ENCODE measurements at places on chromosomes 13 and 19.

GRCh38 chr13:76316998-76317527 is 569.1 kb downstream of the KCTD12 start:
- no peak for DNase-seq

- DNase-seq, result no peak
Observed at GRCh38 chr13:25675060-25675459, 303.3 kb downstream of the ATP8A2 start.

GRCh38 chr19:4844348-4845179 is 13.1 kb upstream of the TICAM1 start:
- no peak for DNase-seq

DNA sequence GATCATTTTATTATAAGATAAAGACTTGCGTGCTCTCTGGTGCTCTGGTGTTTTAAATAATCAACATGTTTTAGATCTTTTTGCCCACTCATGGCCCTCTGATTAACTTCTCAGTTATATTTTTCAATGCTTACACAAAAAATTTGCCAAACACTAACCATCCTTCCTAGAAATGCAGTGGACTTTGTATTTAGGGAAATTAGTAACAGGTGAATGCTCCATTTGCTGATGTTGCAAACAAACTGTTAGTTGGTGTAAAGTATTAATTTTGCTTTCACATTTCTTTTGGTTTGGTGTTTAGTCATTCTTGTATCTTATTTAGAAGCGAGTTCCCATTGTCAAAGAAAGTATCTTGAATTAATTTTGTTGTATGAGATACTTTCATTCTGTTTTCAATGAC is 2.7 kb downstream of the KL start:
- no peak for DNase-seq

GRCh38 chr13:35716186-35716585 is 239.7 kb upstream of the MAB21L1 start:
- DNase-seq, result no peak

- DNase-seq, result no peak
Observed at GRCh38 chr13:113089693-113090414, 15.7 kb upstream of the F7 start.

- no peak for DNase-seq
Observed at GRCh38 chr13:98427331-98427995, 149.4 kb downstream of the STK24 start.

DNA sequence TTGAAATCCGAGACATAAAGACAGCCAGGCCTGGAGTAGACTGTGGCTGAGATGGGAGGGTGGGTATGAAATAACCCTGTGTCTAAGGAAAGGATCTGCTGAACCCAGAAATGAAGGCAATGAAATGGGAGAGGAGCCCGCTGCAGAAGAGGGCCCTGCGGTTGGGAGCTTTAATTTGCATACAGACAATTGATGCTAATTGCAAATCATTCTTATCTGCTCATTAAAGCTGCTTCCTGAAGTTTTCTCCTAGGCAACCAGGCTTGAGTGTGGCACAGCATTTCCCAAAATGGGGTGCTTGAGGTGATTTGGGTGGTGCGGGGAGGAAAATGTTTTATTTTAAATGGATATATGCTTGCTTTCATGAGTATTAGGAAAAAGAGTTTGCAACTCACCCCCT is 55.4 kb downstream of the DPF1 start:
- no peak for DNase-seq

GRCh38 chr13:97114651-97115050 is 107.5 kb upstream of the MBNL2 start:
- no peak for DNase-seq

- no peak for DNase-seq
Observed at GRCh38 chr13:95231393-95231792, 69.9 kb downstream of the ABCC4 start.

GRCh38 chr13:98468929-98469328 is 108.0 kb downstream of the STK24 start:
- DNase-seq, result no peak

DNA sequence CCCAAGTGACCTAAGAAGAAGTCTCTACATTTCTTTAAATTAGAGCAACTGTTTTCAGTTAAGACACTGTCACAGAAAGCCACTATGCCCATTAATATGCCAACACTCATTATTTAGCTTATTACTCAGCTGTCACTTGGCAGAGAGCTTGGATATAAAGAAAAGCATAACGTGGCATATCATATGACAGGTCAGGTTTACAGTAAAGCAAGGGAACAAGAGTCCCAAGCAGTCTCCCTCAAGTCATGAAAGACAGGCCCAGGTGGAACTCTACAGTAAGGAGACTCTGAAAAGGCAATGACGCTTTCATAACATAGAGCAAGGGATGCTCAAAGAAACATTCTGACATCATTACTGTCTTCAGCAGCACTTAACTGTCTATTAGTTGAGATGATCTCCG is 6.3 kb downstream of the LHFPL6 start:
- no peak for DNase-seq

DNA sequence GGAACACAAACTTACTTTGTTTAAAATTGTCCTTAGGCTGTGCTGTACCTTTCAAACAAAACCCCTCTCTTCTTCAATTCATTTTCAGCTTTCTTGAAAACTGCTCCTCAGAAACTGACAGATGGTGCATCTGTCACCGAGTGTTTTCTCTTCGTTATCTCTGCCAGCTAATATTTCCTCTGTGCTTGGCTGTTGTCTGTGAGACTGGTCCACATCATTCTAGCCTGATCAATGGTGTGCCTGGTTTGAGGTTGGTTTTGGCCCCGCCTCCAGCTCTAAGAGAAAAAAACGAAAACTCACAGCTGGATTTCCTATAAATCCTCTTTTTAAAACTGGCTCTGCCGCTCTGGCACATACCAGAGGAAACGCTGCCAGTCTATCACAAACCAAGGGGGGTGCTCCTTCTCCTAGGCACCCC is 79.7 kb downstream of the STARD13 start:
- DNase-seq, result no peak

GRCh38 chr13:31236211-31236786 is 36.5 kb downstream of the B3GLCT start:
- DNase-seq, result peak; percentile 37

GRCh38 chr13:33183431-33184111 is 102.0 kb downstream of the STARD13 start:
- peak; percentile 77 for DNase-seq

DNA sequence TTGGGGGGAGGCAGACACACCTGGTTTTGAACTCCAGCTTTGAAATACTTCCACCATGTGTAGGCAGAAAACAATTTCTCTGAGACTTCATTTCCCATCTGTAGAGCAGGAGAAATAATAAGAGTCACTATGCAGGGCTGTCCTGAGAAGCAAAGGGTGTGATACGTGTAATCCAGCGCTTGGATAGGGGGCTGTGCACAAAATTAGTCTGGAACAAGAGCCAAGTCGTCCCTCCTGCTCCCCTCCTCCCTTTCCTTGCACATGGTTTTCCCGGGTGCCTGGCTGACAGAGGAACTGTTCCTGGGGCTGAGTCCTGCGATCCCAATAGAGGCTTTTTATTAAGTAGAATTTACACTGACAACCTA is 29.6 kb upstream of the UBE2L5 start:
- DNase-seq, result no peak

DNA sequence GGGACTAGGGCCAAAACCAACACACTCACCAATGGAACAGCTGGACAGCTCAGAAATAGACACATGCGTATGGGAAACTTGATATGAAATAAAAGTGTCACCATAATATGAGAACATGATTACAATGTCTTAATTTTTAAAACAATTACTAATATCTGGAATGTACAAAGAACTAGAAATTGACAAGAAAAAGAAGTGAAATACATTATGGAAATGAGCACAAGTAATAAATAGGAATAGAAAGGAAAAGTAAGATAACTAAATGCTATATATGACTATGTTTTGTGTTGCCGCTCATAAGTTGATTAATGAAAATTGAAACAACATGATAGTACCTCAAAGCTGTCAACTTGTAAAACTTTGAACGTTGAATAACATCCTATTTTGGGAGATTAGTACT is 801.1 kb downstream of the SLITRK5 start:
- no peak for DNase-seq

DNA sequence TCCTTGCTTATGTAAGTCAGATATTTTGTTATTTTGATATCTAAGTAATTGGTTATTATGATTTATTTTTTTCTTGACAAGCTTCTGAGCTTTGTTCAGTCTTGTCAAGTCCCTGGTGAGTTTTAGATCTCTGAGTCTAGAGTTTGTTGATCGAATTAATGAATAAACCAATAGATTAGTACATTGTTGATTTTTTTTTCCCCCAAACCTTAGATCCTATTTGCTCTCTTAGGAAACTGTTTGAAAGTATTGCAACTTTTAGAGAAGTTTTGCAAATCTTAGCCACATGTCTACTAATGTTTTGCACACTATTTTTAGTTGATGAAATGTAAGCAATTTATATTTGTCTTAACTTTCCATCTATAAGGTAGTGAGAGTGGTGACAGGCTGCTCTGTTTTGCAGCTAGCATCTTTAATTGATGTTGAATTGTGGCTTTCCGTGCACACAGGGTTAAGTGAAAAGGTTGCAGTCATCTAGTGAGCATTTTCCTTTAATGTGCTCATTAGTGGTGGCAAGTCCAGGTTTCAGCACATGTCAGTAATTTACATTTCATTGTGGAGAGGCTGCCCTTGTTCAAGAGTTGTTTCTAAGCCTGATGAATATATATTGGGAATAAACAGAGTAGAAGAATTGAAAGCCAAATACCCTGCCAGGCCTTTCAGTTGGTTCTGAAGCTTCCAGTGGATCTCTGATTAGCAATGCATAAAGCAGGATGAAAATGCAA is 86.3 kb downstream of the PCCA start:
- no peak for DNase-seq

DNA sequence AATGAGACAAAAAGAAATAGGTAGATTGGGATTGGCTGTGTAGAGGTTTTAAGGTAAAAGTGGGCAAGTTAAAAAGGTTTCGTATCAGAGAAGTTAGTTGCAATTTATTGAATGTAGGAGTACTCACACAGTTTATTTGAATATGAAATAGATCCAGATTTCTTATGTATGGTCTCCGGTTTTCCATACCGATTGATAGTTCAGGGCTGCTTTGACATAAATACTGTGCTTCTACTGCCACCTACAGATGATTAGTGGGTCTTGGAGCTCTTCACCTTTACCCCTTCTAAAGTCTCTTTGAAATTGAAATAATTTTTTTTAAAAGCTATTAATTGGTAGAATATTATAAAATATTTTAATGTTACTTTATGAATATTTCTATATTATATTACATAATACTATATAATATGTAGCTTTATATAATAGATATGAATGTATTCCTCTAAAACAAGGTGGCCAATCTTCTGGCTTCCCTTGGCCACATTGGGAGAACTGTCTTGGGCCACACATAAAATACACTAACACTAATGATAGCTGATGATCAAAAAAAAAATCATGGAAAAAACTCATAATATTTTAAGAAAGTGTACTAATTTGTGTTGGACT is 7.7 kb upstream of the GPR18 start:
- DNase-seq, result peak; percentile 31

GRCh38 chr19:4684312-4685095 is 14.4 kb upstream of the MYDGF start:
- no peak for DNase-seq

GRCh38 chr13:80962173-80962572 is 621.2 kb upstream of the SPRY2 start:
- DNase-seq, result no peak

DNA sequence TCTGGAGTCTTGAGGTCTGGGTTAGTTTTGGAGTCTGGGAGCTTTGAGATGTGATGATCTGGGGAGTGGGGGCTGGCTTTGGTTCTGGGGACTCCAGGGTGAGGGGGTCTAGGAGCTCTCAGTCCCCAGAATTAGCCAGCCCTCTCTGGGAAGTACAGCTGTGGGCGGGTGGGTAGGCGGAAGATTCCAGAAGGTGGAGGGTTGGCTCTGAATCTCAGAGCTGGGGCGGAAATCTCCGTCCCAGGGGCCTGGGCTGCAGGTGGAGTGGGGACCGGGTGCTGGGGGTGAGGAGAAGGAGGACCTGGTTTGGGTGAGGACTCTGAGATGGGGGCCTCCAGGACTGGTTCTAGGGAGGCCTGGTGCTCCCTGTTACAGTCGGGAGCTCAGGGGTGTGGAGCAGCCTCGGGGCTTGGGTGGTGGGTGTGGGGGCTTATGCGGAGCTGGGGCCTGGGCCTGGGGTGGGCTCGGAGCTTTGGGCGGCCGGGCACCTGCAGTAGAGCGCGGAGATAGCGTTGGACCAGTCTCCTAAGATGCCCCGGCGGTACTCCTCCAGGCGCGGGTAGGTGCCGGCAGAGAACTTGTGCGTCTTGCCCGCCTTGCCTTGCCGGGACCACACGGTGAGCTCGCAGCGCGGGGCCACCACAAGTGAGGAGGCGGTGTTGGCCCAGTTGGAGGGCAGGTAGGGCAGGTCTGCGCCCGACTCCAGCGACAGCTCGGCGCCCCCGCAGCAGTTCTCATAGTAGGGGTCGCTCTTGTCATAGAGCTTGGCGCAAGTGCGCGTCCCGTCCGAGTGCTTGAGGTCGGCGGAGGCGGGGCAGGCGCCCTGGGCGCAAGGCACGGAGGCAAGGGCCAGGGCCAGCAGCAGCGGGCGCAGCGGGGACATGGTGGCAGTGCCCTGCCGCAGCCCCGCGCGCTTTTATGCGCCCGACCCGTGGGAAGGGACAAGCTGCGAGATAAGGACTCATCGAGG is at the start of gene SYCN:
TSS of gene SYCN (minus strand) at position 892 of the 970 bp plus-strand sequence. CDS start at position 883, 9 bp downstream.
- DNase-seq, result no peak

DNA sequence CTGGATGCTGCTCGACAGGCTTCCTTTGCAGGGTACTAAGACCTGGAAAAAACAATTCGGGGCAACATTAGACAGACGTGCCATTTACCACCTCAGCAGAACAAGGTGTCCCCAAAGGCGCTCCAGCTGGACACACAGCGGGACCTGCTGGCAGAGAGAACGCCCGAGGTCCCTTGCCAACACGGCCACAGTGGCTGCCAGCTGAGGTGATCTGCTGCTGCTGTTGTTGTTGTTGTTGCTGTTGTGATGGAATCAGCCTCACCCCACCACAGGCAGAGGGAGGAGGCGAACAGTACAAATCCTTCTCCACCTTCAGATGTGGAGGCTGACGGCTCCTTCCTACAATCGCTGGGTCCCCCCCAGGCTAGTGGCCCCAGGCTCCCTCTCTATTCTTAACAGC is 25.2 kb downstream of the ANKRD27 start:
- DNase-seq, result no peak

- peak; percentile 99 for DNase-seq
Observed at GRCh38 chr19:40831502-40832430, 18.5 kb downstream of the CYP2A6 start.

DNA sequence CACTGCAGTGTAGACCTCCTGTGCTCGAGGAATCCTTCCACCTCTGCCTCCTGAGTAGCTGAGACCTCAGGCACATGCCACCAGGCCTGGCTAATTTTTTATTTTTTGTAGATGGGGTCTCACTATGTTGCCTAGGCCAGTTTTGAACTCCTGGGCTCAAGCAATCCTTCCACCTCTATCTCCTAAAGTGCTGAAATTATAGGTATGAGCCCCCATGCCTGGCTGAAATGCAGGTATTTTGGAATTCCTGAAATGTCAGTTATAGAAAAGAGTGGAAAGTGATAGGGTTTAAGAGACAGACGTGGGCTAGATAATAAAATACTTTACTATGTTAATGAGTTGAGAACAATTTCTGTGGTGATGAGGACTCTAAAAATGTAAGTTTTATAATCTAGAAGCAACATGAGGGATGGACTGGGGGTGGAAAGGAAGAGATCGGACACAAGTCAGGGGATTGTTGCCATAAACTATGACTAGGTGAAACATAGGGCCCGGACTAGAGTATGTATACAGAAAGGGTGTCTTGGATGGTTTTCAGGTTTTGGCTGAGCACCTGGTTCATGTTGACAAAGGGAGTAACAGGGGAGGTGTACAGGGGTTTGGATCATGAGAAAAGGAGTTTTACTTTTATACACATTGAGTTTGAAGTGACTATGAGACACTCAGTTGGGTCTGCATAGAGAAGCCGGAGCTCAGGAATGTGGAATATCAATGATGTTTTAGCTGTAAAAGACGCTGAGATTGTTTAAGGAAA is 165.6 kb upstream of the STARD13 start:
- DNase-seq, result no peak
